ENCODE measurements at places on chromosomes 13 and 19.

- no peak for DNase-seq
Observed at GRCh38 chr13:44160591-44161191, 212.9 kb upstream of the SERP2 start.

- DNase-seq = no peak
Observed at GRCh38 chr13:22505489-22505888, 675.3 kb upstream of the SGCG start.

DNA sequence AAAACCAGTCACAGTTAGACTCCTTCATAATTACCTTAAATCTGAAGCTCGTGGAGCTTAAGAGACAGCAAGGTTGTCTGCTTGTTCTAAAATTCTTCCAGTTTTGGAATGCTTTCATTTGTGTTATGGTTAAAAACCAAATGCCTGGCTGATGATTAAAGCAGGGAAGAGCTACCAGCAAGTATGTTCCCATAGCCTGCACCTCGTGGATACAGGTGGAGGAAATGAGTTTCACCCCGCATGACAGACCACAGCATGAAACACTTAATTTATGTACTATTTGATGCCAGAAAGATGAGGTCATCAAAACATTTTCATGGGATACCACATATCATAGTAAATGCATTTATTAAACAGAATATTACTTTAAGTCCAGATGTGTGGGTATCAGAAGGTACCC, 416 bp upstream of the DOCK9 start:
- no peak for DNase-seq

GRCh38 chr13:43339805-43340550, 316.6 kb downstream of the DNAJC15 start:
- DNase-seq = no peak

- DNase-seq = no peak
Observed at GRCh38 chr19:18669524-18669817, 14.0 kb upstream of the CRTC1 start.

DNA sequence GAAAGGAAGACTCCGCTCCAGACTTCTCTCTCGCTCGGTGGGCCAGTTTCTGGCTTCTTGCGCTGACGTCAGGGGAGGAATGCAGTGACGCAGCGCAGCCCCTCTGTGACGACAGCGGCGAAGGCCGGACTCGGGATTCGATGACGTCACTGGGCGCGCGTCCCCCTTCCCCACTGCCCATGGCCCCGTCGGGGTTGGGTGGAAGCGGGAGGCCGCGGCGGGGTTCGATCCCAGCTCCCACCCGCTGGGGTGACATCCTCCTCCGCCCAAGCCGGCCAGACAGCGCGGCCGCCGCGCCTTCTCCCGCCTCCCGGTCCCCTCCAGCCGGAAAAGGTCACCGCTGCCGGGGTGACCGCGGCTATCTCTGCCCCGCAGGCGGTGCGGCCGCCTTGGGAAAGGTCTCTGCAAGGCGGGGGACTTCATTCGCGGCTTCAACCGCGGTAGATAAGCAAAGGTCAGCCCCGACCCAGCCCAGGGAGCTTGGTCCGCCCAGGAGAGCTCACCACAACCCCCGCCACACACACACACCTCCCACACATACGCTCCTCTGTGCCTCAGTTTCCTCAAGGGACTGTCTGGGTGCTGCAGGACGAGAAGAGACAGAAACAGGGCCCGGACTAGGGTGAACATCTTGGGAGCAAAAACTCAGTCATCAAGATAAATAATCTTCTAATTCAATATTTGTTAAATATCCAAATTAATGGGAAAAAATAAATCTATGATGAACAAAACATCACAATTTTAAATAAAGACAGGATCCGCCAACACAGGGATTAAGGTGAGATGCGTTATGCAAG, 844 bp upstream of the RFX1 start:
- no peak for DNase-seq

- DNase-seq = no peak
Observed at GRCh38 chr13:41203810-41204209, 9.4 kb upstream of the KBTBD7 start.

DNA sequence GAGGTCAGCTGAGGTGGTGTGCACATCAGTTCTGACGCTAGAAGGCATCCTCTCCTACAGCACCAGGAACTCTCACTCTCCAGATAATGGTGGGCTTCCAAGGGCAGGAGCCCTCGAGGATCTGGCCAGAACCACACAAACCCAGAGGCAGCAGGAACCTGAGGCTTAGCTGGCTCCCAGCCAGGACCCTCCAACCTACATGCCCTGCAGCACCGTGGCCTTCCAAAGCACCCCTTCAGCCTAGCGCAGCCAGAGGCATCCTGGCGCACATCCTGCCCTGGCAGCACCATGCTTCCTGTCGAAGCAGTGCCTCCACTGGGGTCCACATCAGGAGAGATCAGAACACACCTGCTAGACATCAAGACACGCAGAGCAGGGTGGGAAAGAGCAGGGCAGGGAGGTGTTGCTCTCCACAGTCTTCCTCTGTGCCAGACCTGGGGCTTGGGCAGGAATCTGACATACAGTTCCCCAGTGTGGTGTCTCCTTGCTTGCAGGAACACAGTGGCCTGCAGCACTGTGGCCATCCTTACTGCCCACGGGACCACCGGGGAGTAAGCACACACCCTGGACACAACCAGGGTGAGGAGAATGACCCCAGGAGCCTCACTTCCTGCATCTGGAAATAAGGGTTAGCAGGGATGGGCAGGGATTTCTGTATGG, 21.7 kb downstream of the TUBA3C start:
- DNase-seq = no peak

DNA sequence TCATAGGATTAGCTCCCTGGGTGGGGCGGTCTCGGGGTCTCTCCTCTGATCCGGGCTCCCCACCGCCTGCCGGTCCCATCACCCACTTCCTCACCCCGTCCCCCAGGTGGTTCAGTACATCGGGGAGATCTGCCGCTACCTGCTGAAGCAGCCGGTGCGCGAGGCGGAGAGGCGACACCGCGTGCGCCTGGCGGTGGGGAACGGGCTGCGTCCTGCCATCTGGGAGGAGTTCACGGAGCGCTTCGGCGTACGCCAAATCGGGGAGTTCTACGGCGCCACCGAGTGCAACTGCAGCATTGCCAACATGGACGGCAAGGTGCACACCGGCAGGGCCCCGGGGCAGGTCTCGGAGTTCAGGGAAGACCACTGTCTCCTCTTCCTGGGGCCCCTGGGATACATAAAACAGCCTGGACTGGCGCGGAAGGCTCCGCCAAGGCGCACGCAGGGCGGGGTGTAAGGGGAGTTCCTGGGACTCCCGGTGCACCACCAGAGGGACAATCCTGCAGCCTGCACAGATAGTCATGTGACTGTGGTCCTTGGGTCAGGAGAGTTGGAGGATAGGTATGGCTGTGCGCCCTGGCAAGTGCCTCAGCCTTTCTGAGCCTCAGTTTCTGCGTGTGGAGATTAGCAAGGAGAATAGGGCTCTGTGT, 14.2 kb upstream of the PGLS start:
- DNase-seq = no peak

- DNase-seq = no peak
Observed at GRCh38 chr19:33781996-33782395, 14.7 kb upstream of the KCTD15 start.

All from Jurkat, Clone E6-1 (cell line).